ENCODE measurements at places on chromosomes 6 and 20.

DNA sequence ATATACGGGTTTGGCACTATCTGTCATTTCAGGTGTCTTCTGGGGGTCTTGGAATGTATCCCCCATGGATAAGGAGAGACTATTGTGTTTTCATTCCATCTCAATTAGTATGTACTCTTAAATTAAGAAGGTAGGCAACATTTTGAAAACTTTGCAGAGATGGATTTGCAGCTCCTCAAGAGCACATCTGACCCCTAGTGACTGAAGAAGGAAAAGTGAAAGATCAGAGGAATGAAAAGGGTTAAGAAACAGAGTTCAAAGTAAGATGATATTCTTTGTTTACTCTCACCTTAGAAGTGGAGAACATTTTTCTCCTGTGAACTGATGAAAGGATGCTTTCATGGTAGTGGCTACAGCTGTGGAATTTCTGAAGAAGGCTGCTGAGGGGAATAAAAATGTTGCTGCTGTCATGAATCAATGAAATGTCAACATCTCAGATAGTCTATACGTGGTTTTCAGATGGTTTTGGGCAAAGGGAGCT, 41.5 kb downstream of the SH3BGRL2 start:
- DNase-seq, result no peak

- no peak for DNase-seq
Measured at GRCh38 chr20:38172408-38172807, 7.3 kb upstream of the TGM2 start.

DNA sequence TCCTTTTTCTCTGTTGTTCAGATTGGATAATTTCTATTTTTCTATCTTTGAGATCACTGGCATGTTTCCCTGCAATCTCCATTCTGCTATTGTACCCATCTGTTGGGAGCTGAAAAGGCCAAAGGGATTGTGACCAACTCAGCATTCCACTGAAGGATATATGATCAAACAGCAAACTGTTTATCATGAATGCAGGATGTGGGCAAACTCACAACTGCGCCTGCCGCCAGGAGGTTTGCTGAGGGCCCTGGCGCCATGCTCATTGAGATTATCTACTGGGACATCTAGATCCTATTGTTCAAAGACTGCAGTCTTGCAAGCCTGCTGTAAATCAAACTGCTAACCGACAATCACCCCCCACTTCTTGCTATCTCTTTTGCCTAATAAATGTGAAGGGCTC, 3.8 kb upstream of the FKBP1A start:
- no peak for DNase-seq

- no peak for DNase-seq
Measured at GRCh38 chr6:32188381-32189068, 1.5 kb downstream of the PBX2 start.

DNA sequence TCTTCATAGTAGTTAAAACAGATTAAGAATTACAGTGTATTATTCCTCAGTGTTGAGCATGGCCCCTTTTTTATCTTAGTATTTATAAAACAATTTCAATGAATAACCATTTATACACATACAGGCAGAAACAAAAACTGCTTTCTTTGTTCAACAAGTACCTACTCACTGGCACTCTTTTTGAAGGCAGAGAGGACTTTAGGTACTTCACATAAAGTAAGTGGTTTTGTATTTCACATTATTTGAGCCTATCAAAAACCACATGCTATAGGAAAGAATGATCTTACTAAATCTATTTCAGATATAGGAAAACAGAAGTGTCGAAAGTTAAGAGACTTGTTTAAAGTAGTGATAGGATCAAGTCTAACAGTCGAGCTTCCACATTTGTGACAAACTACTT, 73.8 kb downstream of the PRKN start:
- no peak for DNase-seq

All from lower lobe of right lung (tissue), 2 donors.